T-helper 2 cell treated with Interferon-gamma antibody and Interleukin-4, amounts not matched to agents 5 μg/mL and 100 μg/mL, for 36 hours (primary cell): ENCODE measurements at places on chromosomes 11 and 22.

DNA sequence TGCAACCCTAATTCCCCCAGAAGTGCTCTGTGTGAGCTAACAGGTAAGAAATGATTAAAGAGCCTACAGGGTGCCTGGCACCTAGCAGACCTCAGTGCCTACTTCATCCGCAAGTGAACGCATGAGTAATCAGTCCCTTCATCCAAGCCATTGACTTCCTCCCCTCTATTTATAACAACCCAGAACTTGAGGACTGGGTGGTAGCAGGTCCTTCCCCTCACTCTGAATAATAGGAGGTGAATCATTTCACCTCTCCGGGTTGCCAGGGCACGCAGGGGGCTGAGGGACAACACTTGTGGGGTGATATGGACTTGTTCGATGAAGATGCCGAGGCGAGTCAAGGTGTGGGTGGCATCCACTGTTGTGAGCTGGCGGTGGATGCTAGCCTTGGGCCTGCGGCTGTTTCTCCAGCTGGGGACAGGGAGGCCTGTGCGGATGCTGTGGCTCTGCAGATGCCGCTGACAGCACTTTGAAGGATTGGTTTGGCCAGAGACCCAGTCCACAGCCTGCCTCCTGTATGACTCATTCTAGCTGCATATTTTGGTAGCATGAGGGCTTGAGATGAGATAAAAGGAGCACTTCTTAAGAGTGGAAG is 11.7 kb upstream of the SORL1-AS1 start:
- DNase-seq: peak; percentile 86

- no peak for DNase-seq
Observed at GRCh38 chr11:7670641-7671040, 2.7 kb downstream of the CYB5R2 start.

DNA sequence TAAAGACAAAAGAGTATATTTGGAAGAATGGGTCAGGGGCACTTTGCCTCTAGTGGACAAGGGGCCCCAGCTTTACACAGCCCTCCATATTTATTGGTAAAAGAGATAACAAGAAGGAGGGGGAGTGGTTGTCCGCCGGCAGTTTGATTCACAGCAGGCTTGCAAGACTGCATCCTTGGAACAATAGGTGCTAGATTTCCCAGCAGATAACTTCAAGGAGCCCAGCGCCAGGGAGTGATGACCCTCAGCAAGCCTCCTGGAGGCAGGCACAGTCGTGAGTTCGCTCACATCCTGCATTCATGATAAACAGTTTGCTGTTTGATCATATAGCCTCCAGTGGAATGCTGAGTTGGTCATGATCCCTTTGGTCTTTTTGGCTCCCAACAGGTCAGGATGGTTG is 67.8 kb upstream of the INCENP start:
- no peak for DNase-seq

DNA sequence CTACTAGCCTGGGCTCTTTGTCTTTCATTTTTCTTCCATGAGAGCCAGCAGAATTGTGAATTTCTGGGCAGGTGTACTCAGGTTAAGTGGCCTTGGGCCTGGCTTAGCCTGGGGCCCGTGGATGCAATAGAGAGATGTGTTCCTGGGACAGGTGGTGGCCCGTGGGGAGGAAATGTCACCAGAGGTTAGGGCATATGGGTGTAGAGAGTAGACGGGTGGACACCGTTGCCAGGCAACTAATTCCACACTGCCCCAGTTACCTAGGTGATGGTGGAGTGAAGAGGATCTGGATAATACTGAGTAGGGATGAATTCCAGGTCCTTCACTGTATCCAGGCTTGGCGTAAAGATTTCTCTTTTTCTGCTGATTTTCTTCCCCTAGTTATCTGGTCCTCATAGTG is 175.0 kb downstream of the INSC start:
- DNase-seq: no peak

DNA sequence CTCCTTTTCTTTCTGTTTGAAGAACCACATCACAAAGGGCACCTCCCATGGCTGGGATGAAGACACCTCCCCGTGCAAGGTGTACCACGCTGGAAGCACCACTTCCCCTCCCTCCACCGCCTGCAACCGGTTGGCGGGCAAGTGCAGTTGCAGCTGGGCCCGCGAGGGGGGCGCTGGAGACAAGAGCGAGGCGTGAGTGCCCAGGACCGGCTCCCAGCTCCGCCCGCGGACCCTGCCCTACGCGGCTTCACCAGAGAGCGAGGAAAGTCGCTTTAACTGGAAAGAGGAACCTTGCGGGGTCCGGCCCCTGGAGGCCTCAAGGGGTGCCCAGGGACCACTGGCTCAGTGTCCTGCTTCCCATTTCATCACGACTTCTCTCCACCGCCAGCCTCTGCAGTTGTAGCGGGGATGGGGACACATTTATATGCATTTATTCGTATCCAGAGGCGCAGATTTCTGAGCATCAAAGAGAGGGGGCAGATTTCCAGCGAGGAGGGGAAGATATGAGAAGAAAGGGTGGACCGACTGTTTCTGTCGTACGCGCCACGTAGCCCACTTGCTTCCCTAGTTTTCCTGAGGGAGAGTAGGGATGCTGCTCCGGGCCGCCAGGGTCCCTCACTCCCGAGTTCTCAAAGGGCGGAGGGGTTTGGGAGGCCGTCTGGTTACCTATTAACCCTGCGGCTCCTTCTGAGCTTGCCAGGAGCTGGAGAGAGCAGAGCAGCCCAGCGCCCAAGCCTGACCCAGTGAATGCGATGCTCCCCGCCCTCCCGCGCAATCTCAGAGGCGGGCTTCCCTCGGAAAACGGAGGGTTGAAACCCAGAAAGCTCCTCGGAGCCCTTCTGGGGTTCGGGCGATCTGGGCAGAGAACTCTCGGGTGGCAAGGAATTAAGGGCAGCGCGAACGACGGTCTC is 3.5 kb downstream of the ESAM start:
- DNase-seq: peak; percentile 64

- DNase-seq: no peak
Observed at GRCh38 chr11:122383186-122383585, 267.2 kb upstream of the BLID start.

DNA sequence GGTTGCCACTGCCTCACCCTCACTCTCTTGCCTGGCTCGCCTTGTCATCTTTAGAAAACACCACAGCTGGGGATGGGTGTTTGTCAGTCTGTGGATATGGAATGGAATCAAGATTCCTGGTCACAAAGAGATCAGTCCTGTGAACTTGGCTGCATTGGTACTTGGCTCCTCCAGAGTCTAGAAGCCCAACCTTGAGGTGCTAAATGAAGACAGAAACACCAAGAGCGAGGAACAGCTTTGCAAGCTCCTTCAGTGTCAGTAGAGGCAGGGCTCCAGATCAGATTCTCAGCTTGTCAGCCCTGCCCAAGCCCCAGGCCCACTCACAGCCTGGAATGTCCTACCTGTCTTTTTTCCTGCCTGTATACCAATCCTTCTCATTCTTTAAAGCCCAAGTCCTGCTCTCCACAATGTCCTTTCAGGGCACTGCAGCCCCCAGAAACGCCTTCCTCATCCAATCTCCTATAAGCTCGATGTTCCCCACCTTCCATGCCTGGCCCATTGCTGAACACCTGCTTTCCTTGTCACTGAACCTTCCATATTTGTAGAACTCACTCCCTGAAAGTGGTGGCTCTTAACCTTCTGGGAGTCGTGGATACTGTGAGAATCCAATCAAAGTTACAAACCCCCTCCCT is 188.9 kb downstream of the BCR start:
- no peak for DNase-seq

- no peak for DNase-seq
Observed at GRCh38 chr11:64130618-64131017, 35.3 kb downstream of the MACROD1 start.

- no peak for DNase-seq
Observed at GRCh38 chr11:76641905-76642304, 28.6 kb downstream of the LRRC32 start.

DNA sequence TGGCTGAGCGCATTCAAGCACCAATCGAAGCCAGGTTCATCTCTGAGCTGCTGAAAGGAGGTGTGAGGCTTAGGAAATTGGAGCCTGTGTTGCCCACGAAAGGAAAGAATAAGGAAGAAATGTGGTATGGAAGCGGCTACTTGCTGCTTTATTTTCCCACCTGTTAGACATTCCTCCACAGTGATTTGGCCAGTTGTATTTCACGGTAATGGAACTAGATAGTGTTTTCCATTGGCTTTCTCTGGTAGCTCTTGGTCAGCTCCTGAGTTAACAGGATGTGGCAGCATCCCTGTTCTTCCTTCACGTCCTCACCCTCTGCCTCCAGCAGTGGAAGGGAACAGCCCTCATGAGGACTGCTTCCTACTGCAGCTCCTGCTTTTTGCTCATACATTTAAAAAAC is 44.7 kb downstream of the BID start:
- DNase-seq: no peak

GRCh38 chr22:47376901-47377505 is 614.6 kb downstream of the TBC1D22A start:
- no peak for DNase-seq

GRCh38 chr11:122209619-122210366 is 93.8 kb upstream of the BLID start:
- DNase-seq: no peak

DNA sequence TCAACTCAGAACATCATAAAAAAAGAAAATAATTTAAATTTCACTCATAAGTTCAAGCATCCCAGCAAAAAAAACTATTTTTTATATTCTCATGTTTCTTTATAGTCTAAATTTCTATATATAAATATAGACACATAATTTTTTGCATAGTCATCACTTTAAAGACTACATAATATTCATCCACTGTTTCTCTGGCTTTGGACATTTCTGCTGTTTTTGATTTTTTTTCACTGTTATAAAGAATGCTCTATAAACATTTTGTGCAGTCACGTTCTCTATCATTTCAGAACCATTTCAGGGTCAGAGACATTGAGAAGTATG is 59.7 kb upstream of the CLPB start:
- DNase-seq: no peak

DNA sequence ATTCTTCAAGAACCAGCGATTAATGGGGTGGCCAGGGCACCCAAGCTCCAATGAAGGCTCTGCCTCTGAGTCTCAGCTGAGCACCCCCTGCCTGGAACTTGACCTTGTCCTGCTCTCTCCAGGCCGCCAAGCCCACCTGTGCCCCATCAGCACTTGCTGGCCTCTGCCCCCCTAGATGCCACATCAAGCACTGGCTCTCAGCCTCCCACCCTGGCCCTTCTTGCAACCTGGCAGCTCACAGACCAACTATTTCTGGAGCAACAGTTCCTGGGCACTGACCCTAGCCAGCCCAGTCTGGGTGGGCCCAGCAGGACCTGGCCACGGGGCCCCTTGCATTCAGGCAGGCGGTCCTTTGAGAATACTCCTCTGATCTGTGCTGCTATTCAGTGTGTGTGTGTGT is 98.8 kb upstream of the PITPNB start:
- DNase-seq: no peak

- DNase-seq: peak; percentile 40
Observed at GRCh38 chr22:42856179-42856864, 751 bp downstream of the ARFGAP3 start.

DNA sequence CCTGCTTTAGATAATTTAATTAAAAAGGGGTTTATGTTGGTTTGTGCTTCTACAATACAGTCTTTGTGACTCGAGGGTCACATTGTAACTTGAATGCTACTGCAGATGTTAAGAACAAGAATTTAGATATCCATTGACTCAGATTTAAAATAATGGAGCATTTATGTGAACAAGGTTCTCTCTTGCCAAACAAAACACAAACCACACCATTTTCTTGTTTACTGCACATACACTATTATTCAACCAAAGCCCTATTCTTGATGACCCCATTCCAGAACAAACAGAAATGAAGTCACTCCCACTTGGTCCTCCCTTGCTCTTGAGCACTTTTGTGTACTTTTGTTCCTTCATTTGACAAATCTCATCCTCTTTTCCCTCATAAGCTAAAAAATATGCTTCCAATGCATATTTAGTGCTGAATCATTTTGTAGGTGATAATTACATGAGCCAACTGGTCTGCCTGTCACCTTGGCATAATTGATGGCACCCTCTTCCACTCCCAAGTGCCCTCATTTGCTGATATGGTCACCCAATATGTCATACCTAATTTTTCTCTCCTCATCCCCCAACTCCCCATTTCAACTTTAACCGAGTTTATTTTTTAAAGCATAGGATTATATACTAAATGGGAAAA is 2.8 kb downstream of the C11orf71 start:
- DNase-seq: no peak

DNA sequence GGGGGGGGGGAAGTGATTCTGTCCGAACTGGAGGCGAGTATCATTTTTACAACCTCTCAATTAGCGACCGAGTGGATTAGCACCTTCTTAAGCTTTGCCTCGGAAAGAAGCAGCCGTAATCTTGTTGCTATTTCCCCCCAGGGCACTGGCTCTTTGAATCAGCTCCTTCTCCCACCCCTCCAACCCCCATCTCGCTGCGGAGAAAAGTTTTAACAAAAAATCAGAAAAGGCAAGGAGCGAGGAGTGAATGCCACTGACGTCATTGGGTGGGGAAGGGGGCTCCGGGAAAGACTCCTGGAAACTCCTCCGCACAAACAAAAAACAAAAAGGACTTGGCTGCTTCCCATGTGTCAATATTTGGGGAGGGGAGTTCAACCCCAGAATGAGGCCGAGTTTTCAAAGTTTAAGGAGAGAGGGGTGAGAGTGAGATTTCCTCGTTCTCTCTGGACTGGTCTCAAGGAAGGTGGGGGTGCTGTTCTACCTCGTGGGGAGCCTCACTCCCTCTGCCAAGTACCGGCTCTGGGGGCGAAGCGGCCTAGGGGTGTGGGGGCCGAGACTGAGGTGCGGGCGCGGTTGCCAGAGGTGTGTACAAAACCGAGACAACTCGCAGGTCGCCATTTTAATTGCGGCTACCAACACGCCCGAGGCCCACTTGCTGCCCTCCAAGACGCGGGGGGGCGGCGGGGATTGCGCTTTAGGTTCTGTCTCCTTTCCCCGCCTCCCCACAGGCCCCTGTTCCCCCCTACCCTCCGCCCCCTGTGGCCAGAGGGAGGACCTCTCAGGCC is 2.5 kb upstream of the PAX6 start:
- no peak for DNase-seq

DNA sequence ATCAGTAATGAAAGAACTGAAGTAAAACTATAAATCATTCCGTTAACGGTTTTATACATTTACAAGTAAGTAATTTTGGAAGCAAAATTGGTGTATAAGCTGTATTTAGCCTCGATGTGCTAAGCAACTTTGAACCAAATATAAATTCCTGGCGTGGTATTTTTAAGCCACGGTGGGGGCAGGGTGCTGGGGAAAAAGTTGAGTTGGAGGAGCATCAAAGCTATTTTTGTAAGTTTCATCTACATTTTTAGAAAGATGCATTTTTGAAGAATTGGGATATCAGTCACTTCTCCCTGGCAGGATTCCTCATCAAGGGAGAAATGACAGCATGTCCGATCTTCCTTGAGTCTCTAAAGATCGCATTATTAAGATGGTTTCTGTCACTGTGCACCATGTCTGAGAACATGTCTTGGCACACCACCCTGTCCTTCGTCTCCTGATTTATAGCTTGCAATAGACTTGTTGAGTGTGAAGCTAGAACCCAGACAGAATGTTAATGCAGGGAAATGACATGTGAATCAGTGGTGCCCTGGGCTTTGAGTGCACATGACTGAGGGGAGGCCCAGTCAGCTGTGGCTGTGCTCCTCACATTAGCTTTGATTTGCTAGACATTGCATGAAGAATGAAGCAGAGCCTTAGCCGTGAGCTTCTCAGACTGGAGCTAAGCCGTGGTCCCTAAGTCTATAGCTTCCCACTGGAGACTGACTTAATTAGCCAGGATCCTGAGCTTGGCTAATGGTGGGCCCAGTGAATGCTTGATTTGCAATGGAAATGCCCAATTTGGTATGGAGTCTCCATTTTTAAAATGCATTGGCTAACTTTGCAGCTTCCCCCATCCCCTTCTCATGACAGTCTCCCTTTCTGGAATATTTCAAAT is 127.0 kb downstream of the COMMD9 start:
- DNase-seq: no peak
